CD4-positive, alpha-beta T cell treated with Interleukin-1 beta for 1 hour (primary cell): ENCODE measurements at places on chromosomes 2 and 18.

DNA sequence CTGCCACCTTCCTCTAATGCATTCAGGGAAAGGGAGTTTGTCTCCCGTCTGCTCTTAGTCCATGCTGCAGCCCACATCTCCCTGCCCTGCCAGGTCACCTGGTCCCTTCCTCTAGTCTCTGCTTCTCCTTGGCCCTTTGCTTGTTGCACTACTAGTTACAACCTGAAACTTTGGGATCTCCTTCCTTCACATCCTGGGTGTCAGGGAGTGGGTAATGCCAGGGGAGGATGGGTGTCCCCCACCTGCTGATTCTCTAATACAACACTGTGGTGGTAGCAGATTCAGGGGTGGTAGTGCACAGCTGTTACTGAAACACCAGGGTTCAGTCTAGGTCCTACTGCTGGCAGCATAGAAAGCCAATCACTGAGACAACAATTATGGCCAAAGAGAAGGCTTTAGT lies 31.2 kb upstream of the COX7A2L start:
- no peak for DNase-seq

DNA sequence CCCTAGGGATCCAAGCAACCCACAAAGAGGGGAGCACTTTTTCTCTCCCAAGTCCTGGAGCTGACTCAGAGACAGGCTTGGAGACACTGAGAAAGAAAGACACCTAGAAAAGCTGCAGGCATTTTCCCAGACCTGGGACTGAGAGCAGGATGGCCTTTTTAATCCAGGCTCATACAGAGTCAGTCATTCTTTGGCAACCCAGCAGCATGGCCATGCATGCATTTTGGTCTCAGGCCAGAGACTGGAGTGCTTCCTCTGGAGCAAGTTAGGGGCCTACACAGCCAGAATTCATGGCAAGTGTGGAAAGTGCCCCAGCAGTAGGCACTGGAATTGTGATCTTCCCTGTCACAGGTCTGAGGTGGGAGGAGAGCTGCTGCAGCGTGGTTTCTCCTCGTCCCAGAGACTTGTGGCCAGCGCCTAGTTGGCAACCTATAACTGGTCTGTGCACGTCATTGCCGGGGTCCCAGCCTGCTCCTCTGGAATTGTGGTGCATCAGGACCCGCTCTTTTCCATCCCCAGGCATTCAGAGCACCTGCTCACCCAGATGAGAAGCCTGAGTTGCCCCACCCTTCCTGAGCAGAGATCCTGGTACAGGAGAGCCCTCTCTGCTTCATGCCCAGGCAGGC lies 231.9 kb upstream of the RAB6C start:
- no peak for DNase-seq

DNA sequence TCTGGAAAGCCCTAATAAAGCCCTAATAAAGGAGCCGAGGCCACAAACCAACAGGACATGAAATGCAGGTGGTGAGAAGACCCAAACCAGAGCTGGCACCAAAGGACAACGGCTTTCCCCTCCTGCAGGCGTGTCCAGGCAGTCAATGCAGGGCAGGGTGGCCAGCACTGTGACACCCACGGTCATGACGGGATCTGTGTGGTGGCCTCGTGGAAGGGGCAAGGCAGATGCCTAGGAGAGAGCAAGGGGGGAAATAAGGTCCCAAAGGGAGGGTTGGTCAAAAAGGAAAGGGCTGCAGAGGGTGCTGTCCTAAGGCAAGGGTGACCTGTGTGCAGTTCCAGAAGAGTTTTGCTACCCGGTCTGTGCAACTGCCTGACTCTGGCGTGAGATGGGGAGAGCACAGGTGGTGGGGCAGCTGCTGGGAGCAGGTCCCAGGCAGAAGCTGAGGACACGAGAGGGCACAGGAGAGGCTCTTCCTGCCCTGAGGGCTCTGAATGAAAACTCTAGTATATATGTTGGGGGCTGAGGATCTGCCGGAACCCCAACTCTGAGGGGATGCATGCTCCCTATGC lies 156.7 kb downstream of the TPO start:
- no peak for DNase-seq

DNA sequence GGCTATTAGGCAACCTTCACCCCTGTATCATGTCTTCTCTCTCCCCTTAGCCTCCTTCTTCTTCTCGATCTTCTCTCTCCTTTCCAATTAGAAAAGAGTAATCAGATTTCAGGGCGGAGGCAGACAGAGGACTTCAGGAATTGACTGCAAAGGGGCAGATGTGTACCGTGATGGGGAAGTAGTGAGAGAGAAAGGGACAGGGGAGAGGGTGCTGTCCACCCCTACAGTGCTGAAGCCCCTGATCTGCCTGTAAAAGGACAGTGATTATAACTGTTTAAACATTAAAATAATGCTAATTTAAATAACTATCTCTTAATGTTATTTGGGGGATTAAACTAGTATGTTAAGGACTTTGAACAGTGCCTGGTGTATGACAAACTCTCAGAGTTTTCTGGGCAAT lies 178.5 kb downstream of the ACTR3 start:
- DNase-seq, result no peak

GRCh38 chr18:38706373-38706772 lies 1140.8 kb upstream of the CELF4 start:
- no peak for DNase-seq

DNA sequence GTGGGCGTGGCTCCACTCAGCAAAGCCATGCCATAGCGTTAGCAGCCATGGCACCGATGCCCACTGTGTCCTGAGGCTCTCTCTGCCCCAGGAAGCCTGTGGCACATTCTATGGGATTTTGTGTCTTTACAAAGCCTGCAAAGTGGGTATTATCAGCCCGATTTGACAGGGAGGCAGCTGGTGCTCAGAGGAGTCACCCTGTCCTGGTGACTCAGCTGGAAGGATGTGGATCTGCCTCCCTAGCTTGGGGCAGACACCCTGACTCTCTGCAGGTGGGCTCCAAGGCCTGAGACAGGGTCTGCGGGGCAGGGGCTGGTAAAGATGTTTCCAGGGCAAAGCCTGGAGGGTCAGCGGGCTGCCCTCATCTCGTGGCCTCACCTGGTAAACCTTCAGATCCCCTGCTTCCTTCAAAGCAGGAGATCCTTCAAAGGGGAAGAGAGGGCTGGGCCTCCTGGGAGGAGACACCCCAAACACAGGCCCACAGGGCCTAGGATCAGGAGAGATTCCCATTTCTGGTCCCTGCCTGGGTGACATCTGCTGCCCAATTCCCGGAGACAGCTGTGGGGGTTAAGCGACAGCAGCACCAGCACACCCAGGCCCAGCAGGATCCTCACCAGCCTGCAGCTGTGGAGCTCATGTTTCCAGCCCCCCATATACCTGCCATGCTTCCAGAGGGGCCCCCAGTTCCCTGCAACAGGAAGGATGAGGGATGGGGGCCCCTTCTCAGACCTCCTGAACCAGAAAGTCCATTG lies 3.0 kb upstream of the ASB1 start:
- DNase-seq, result no peak

- no peak for DNase-seq
Observed at GRCh38 chr18:26119246-26119645, 14.4 kb upstream of the PSMA8 start.

- no peak for DNase-seq
Observed at GRCh38 chr2:63755965-63756364, 85.7 kb upstream of the UGP2 start.

- DNase-seq, result no peak
Observed at GRCh38 chr2:190470256-190470826, 62.2 kb downstream of the MFSD6 start.

DNA sequence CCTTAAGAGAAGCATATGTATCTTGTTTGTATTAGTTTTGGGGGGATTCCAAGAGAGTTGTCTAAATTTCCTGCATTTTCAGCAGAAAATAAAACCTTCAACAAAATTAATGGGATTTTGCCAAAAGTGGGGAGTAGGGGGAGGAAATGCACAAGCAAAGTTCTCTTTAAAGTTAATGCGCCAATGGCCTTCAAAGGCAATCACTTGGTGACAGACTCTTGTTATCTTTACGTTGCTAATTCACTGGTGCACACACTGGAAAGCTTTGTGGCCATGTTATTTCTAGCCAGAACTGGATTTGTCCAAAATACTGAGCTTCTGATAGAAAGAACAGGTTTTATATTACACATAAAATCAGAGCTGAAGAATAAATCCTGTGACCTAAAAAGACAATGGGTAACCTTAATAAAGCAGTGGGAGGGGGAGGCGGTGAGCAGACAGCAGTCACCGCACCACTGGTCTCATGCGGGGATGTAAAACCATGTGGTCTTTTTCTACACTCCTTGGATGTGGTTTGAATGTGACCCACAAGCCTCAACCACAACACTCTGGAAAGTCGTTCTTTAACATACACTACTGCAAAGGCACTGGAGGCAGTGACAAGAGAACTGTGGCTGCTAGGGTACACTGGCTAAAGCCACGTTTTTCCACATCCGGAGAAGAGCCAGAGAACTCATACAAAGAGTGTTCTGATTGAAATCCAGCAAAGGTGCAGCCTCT lies 176.9 kb upstream of the SMAD7 start:
- DNase-seq, result no peak

- peak; percentile 52 for DNase-seq
Observed at GRCh38 chr2:40554665-40555294, 102.9 kb upstream of the SLC8A1 start.

DNA sequence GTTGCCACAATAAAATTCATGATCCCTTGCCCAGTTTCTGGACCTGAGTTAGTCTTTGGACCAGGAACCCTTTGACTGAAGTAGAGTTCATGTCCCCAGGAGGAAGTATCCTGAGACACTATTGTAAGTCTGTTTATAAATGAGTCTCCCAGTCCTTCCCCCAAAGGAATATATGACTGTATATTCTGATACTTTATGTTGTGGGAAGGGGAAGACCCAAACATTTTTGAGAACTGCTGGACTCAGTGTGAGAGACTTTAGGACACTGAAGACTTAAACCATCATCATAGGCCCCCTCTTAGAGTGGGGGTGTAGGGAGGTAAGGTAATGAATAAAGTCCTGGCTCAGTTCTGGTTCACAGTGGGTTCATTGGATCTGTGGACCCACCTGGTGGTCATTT lies 28.6 kb upstream of the CXCR4 start:
- no peak for DNase-seq

- no peak for DNase-seq
Observed at GRCh38 chr2:55729136-55729685, 35.6 kb upstream of the PNPT1 start.

DNA sequence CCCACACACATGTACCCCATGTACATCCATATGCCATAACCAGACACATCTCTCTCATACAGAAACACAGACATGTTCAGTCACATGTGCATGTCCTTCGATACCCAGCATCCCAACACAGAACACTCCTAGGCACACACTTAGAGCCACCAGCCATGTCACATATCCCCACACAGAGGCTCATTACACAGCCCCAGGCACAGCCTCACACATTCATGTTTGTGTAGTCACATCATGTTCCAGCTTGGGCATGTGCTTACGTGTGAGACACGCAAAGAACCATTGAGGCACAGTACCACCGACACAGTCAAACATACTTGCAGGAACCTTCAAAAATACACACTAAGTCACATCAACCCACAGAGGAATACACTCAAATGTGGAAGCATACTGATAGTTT lies 17.3 kb downstream of the FBXO41 start:
- DNase-seq, result no peak

DNA sequence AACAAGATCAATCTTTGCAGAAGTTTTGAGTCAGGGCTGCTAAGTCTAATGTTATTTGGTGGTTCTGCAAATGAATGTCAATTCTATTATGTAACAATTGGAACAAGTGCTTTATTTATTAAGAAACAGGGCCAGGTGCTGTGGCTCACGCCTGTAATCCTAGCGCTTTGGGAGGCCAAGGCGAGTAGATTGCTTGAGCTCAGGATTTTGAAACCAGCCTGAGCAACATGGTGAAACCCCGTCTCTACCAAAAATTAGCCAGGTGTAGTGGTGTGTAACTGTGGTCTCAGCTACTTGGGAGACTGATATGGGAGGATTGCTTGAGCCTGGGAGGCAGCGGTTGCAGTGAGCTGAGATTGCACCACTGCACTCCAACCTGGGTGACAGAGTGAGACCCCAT lies 13.2 kb upstream of the RNF103 start:
- DNase-seq, result no peak

- no peak for DNase-seq
Observed at GRCh38 chr2:230711224-230711623, 1.4 kb upstream of the CAB39 start.

DNA sequence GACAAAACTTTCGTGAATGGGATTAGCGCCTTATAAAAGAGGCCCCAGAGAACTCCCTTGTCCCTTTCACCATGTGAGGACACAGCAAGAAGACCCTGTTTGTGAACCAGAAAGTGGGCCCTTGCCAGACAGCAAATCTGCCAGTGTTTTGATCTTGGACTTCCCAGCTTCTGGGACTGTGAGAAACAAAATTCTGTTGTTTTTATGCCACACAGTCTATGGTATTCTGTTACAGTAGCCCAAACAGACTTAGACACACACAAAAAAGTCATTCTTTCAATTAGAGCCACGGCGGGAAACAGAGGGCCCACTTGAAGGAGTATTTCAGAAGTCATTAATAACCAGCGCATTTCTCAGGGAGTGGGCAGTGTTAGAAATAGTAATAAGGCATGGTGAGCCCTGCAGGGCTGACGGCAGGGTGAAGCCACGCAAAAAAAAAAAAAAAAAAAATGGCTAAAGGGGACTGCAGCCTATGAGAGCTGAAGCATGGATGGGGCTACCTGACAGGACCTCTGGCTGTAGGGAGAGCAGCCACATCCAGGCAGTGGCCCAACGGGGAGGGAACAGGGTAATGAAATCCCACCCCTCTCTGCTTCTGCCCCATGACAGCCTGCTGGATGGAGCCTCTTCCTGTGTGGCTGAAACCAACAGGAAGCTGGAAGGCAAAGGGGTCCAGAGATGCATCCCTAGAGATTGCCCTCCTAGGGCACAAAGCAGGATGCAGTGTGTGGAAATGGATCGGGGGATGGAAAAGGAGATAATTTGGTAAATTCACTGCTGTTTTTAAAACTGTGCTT lies 189.3 kb downstream of the KCNS3 start:
- no peak for DNase-seq

DNA sequence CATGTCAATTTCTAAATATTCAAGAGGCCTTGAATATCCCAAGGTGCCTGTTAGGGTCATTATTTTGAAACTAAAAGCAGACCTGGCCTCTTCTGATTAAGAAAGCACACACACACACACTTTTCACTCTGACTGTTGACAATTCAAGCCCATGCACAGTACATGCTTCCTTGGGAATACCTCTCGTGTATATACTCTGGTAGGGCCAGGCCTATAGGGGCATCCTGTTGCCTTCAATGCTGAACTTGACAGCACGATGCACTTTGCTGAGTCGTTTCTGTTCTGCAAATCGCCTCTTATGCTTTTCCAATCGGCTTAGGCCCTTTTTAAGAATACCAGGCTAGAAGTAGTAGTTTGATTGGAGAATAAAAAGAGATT lies 40.6 kb downstream of the IWS1 start:
- DNase-seq, result no peak
